ENCODE measurements at places on chromosomes 1 and 21.

DNA sequence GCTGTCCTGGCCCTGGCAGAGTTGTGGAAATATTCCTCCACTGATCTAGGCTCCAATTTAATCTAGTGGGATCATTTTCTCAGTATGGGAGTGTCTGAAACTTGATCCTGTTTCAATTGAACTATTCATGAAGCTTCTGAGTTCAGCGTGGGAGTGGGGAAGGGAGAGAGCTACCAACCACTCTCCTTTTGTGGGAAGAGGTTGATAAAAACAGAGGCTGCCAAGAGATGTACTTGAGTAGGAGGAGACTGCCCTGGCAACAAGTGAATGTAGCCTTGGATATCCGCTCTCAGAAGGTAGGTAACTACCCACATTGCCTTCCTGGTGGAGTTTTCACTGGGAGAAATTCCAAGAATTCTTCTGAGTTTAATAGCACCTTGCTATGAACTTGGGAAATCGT, at the start of gene CTXND2:
Gene CTXND2 (plus strand): TSS at position 119 of the 400 bp plus-strand sequence. CDS start 25,179 bp downstream, outside the sequence.
- DNase-seq: no peak

GRCh38 chr1:225201447-225201846, 226.4 kb downstream of the LBR start:
- DNase-seq: peak; percentile 13

DNA sequence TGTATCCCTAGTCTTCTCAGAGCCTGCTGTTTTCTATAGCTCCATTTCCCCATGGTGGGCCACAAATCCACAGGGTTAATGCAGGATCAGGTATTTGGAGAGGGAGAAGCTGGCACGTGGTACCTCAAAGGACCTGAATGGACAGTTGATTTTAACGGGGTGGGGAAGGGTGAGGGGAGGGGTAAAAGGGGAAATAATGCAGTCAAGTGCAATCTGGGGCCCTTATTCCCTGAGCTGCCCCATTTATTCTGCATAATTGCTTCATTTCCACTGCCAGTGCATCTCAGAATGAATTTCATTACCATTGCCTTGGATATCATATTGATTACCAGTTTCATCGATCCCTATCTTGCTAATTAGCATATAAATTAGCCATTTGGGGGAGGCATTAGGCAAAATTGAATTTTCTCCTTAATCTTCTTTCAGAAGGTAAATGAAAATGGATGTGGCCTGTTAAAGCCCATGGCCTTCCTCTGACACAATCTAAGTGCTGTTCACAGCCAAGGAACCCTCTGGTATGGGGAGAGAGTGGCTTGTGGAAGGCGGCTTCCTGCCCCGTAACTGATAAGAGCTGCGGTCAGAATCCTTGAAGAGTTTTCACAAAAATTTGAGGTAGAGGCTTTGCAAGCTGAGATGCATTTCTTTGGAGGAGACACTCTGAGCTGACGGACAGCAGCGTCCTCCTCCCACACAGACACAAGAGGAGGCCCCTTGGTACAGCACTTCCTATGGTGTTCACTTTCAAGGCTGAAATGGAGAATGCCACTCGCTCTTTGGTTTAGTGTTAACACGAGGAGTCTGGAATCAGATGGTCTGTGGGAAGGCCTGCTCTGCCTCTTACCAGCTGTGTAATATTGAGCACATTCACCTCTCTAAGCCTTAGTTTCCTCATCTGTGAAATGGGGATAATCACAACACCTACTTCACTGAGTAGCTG, 34.4 kb downstream of the PHC2 start:
- DNase-seq: no peak

- peak; percentile 82 for DNase-seq
These were observed 56.6 kb downstream of the PLXNA2 start for GRCh38 chr1:208187499-208188041.

- DNase-seq: no peak
These were observed 31.1 kb downstream of the UBE4B start for GRCh38 chr1:10063878-10064277.

DNA sequence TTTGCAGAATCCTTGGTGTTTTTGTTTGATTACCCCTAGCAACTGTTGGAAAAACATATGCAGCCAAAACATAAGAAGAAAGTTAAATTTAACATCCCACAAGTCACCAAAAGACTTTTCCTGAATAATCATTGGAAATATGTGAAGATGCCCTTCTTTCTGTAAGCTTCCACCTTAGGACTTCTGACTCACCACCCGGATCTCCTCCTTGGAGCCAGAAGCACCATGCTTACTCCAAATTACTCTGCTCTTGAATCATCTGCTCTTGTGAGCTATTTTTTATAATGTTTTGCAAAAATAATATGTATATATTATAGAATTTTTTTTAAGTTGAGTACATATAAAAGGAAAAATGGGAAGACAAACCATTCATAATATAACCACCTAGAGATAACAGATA, 391.7 kb downstream of the KCTD3 start:
- no peak for DNase-seq

- no peak for DNase-seq
These were observed 96.2 kb downstream of the FASLG start for GRCh38 chr1:172755099-172755498.

GRCh38 chr1:245687152-245687635, 532.4 kb downstream of the KIF26B start:
- peak; percentile 46 for DNase-seq

- peak; percentile 97 for DNase-seq
These were observed 18.1 kb downstream of the CFAP45 start for GRCh38 chr1:159881622-159882526.

DNA sequence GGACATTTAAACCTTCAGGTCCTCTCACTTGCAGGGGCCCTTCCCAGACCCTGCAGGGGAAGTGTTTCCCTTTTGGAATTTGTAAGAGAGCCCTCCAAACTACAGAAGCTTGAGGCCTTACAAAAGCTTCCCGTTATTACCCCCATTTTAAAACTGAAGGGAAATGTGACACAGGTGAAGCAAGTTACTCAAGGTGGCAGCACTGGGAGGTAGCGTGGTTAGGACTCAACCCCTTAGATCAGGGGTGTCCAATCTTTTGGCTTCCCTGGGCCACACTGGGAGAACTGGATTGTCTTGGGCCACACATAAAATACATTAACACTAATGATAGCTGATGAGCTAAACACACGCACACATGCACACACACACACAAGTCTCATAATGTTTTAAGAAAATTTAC, 15.8 kb upstream of the ZC3H12A start:
- no peak for DNase-seq

DNA sequence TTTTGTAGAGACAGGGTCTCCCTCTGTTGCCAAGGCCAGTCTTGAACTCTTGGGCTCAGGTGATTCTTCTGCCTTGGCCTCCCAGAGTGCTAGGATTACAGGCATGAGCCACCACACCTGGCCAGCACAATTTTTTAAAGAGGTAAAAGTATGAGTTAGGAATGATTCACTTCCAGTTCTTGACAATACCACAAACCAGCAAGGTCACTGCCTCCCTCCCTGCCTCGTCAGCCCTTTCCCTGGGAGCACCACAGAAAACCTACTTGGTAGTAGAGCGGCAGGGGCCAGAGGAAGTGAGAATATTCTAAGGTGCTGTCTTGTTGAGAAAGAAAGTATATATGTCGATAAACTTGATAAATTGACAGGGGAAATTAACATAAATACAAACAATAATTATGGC, 10.8 kb upstream of the CDA start:
- DNase-seq: peak; percentile 51

- no peak for DNase-seq
These were observed 221.4 kb downstream of the BACH1 start for GRCh38 chr21:29520171-29520570.

- peak; percentile 87 for DNase-seq
These were observed 113.4 kb upstream of the SLC25A33 start for GRCh38 chr1:9425859-9426258.

DNA sequence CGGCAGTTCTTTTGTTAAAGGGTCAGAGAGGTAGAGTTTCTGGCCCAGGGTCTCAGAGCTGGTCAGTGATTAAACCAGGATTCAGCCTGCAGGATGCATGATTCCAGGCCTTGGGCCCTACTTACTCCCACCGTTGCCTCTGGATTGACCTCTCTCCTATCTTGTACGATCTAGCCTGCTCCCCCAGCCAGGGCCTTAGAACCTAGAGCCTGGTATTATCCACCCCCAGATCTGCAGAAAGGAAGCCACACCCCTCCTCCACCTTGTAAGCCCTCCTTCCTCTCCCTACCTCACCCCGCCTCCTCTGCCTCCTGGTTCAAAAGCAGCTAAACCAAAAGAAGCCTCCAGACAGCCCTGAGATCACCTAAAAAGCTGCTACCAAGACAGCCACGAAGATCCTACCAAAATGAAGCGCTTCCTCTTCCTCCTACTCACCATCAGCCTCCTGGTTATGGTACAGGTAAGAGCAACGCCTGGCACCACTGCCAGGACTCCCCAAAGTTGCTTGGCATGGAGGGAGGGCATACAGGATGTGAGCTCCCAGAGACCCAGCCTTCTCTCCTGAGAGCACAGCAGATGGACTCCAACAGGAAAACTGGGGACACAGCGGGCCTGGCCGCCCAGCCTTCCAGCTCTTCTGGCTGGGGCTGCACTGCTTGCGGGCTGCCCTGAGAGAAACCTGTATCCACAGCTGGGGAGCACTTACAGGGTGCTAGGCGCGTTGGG, at the start of gene CD52:
Gene CD52 (plus strand): TSS at position 347 of the 726 bp plus-strand sequence. CDS start 60 bp downstream, at position 407.
- DNase-seq: no peak

DNA sequence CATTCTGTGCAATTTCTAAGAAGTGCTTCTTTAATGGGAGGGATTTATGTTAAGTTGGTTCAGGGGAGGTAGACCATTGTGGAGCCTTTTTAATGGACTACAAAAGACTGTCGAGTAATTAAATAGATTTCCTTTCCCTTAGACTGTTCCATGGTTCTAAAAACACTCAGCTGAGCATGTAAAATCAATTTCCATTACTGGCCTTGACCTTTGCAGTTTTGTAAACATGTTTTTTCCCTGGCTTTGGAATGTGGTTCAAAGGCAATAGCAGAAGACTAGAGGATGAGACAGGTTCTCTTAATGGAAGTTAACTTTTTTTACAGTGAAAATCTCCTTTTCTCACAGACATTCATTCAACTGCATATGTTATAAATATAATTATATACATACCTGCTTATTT, 37.6 kb upstream of the BTG3 start:
- no peak for DNase-seq

- no peak for DNase-seq
These were observed 35.4 kb upstream of the PKN2 start for GRCh38 chr1:88648706-88649105.

DNA sequence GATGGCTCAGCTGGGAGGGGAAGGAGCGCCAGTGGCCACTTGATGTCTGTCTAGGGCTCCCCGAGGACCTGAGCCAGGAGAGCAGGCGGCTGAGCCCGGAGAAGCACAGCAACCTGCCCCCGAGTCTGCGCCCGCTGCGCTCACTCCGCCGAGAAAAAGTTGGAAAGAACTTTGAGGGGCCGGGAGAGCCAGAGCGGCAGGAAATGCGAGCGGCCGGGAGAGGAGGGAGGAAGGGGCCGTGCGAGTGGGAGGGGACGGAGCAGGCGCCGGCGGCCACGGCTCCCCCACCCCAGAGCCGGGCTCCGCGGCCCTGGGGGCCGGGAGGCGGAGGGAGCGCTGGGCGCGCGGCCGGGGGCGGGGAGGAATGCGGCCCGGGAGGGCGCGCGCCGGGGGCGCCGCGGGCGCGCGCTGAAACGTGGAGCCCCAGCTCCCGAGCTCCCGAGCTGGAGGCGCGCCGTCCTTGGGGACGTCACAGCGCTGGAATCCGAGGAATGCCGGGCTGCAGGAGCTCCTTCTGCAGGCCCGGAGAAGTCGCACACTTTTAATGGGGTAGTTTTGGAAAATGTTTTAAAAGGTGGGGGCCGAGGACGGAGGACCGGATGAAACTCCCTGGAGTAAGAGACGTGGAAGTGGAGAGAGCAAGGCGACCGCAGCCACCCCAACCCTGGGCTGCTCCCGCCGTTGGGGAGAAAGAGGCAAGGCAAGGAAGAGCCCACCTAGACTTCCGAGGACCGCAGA, at the start of gene PTPN14:
Gene PTPN14 (minus strand): TSS at position 167 of the 738 bp plus-strand sequence. CDS start 86,799 bp downstream, outside the sequence.
- no peak for DNase-seq

- DNase-seq: peak; percentile 97
These were observed 362 bp upstream of the DYNLT4 start for GRCh38 chr1:44807364-44808062.

- DNase-seq: no peak
These were observed 40.6 kb downstream of the ARID4B start for GRCh38 chr1:235287208-235287882.

- no peak for DNase-seq
These were observed 133.4 kb downstream of the NTNG1 start for GRCh38 chr1:107274227-107274626.

- DNase-seq: no peak
These were observed 458 bp upstream of the KRTAP10-4 start for GRCh38 chr21:44572959-44573583.

DNA sequence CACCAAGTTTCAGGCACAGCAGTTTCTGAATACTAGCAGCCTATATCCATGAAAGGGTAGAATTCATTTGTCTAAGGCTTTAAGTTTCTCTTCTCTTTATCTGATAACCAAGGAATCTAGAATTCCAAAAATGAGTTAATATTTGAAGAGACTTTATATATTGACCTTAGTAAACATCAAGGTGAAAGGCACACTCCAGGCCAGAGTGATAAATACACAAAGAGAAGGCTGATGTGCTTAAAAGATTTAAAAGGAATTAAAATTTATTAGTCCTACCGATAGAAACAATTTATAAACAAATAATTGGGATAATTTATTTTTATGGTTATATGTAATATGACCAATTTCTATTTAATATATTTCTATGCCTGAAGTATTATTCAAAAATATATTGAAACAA, 93.4 kb upstream of the DESI2 start:
- DNase-seq: no peak

DNA sequence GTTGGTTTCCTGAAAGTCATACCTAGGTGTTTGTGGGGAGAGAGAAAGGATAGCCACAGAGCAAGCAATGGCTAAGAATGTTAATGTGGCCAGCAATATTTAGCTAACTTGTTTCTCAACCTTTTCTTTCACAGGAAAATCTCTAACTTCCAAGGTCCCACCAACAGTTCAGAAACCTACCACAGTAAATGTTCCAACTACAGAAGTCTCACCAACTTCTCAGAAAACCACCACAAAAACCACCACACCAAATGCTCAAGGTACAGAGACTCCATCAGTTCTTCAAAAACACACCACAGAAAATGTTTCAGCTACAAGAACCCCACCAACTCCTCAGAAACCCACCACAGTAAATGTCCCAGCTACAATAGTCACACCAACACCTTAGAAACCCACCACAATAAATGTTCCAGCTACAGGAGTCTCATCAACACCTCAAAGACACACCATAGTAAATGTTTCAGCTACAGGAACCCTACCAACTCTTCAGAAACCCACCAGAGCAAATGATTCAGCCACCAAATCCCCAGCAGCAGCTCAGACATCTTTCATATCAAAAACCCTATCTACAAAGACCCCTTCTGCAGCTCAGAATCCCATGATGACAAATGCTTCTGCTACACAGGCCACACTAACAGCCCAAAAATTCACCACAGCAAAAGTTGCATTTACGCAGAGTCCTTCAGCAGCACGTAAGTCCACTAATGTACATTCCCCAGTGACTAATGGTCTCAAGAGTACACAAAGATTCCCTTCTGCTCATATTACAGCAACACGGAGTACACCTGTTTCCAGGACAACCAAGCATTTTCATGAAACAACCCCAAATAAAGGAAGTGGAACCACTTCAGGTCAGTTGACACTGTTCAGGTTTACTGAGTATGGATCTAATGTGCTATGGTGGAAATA, 15.3 kb downstream of the CD55 start:
- DNase-seq: peak; percentile 61

All from RPMI8226 (cell line).